ENCODE measurements at places on chromosomes 6 and 20.

GRCh38 chr6:72422171-72422570, 199.7 kb upstream of the KCNQ5 start:
- peaks cover 27% of the 10 kb centered on the region for H3K27me3 ChIP-seq
- DNase-seq, result no peak
- H3K36me3 ChIP-seq, result no peaks in the 10 kb centered on the region

DNA sequence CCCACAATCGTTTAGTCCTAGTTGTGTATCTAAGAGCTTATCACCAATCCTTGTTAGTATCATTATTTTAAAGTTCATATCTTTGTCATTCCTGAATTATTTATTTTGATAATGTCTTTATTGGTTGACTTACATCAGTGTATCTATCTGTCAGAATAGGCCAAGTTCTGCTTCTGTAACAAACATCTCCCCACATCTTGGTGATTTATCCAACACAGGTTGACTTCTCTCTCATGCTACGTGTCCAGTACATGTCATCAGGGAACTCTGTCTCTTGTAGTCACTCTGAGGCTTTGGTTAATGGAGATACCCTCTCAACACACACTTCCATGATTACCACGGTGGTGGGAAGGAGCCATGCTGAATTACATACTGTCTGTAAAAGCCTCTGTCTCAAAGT, 38.4 kb downstream of the BANF2 start:
- H3K4me1 ChIP-seq, result no peaks in the 10 kb centered on the region
- H3K36me3 ChIP-seq, result peaks cover 6% of the 10 kb centered on the region
- DNase-seq, result no peak
- no peak overlapping the region for H3K4me3 ChIP-seq
- peaks cover 8% of the 10 kb centered on the region for H3K27me3 ChIP-seq

DNA sequence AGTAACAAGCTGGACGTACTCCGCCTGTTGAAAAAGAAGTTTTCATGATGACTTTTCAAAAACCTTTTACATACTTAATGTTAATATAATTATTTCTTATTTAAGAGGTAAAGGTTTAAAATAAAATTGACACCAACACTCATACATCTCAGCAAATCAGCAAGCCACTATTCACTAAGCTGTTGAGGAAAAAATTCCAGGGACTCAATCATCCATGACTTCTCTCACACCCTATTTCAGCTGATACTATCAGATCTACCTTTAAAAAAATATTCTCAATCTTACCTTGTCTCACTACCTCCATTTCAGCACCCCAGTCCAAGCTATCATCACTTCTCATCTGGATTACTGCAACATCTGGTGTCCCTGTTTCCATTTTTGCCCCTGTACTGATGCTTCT, 109.3 kb downstream of the HACE1 start:
- H3K4me3 ChIP-seq, result no peak overlapping the region
- H3K27ac ChIP-seq, result no peak overlapping the region
- no peaks in the 10 kb centered on the region for H3K27me3 ChIP-seq
- peaks cover 34% of the 10 kb centered on the region for H3K36me3 ChIP-seq

GRCh38 chr6:150549674-150550101, 50.0 kb upstream of the PLEKHG1 start:
- H3K27ac ChIP-seq, result no peak overlapping the region
- peaks cover 17% of the 10 kb centered on the region for H3K27me3 ChIP-seq
- no peaks in the 10 kb centered on the region for H3K36me3 ChIP-seq
- no peak for DNase-seq
- H3K4me1 ChIP-seq, result no peaks in the 10 kb centered on the region

- no peaks in the 10 kb centered on the region for H3K36me3 ChIP-seq
- no peak overlapping the region for H3K27ac ChIP-seq
- H3K4me3 ChIP-seq, result no peak overlapping the region
Observed at GRCh38 chr20:53030061-53030460, 57.9 kb downstream of the TSHZ2 start.

DNA sequence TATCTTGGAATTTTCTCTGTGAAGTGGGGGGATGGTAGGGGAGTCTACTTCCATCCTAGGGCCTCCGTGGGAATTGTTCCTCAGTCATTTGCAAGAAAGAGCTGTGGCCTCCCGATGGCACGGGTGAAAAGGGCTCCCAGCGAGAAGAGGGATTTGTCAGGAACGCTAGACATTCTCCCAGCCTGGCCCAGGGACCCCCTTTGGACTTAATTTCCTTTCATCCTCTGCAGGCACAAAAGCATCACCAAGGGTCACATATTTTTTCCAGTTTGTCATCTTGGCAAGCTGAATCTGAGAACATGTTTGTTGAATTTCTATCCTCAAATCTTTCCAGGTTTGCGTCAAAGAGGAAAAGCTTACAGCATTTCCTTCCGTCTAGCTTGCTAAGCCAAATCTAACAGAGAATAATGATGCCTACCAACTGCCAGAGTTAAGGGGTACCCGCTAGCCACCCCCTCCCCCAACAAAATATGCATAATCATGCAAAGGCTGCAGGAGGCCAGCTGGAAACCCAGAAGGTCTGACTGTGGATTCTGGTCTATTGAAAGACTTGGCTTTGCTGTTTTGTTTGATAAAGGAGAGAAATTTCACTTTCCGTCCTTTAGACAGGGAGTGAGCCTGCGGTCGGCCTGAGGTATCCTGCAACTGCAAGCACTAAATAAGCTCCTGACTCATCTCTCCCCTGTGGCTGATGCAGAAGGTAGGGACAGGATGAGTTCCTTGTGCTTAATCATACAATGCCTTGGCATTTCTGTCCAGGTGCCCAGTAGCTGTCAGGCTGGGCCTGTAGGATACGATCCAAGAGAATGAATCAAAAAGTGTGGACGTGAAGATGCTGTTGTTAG, 23.1 kb downstream of the PSMG4 start:
- H3K4me1 ChIP-seq, result no peaks in the 10 kb centered on the region
- H3K27ac ChIP-seq, result peak overlapping the region; percentile 56
- no peaks in the 10 kb centered on the region for H3K27me3 ChIP-seq
- no peak overlapping the region for H3K4me3 ChIP-seq
- no peak for DNase-seq

GRCh38 chr6:795046-795685, 102.2 kb upstream of the EXOC2 start:
- H3K27ac ChIP-seq, result no peak overlapping the region
- peaks cover 4% of the 10 kb centered on the region for H3K4me1 ChIP-seq
- DNase-seq, result no peak
- no peaks in the 10 kb centered on the region for H3K36me3 ChIP-seq
- no peak overlapping the region for H3K4me3 ChIP-seq

GRCh38 chr20:20251836-20252235, 116.1 kb upstream of the INSM1 start:
- H3K27ac ChIP-seq, result no peak overlapping the region
- no peaks in the 10 kb centered on the region for H3K36me3 ChIP-seq
- no peaks in the 10 kb centered on the region for H3K4me1 ChIP-seq
- DNase-seq, result no peak

DNA sequence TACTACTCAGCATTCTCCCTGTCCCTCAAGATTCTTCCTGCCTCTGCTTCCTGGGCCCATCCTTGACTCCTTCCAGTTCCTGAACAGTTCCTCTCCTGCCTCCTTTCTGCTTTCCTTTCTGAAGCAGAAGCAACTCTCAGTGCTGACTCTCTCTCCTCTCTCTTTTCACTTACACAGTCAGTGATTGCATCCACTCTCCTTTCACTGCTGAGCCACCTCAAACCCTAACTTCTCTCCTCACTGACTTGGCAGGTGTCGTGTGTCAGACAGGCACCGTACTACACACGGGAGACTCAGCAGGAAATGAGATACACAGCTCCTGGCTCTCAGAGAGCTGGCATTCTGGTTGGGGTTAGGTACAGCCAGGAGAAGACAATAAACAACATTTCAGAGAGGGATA, 5.6 kb downstream of the ABHD16A start:
- H3K4me1 ChIP-seq, result peaks cover 19% of the 10 kb centered on the region
- H3K27me3 ChIP-seq, result no peaks in the 10 kb centered on the region
- H3K27ac ChIP-seq, result peak overlapping the region; percentile 21
- no peak overlapping the region for H3K4me3 ChIP-seq
- H3K36me3 ChIP-seq, result peaks cover 35% of the 10 kb centered on the region

- no peak for DNase-seq
- no peaks in the 10 kb centered on the region for H3K4me1 ChIP-seq
- no peaks in the 10 kb centered on the region for H3K36me3 ChIP-seq
- no peak overlapping the region for H3K4me3 ChIP-seq
Observed at GRCh38 chr6:143333749-143334520, 116.6 kb downstream of the ADAT2 start.

- DNase-seq, result no peak
- H3K4me1 ChIP-seq, result no peaks in the 10 kb centered on the region
- H3K27ac ChIP-seq, result no peak overlapping the region
- no peak overlapping the region for H3K4me3 ChIP-seq
Observed at GRCh38 chr6:55447891-55448290, 120.6 kb downstream of the GFRAL start.

- H3K27ac ChIP-seq, result peak overlapping the region; percentile 65
- peaks cover 1% of the 10 kb centered on the region for H3K36me3 ChIP-seq
- DNase-seq, result no peak
- no peak overlapping the region for H3K4me3 ChIP-seq
Observed at GRCh38 chr6:28807682-28808280, 116.0 kb downstream of the TRIM27 start.

GRCh38 chr20:40173872-40174271, 515.2 kb downstream of the MAFB start:
- no peaks in the 10 kb centered on the region for H3K4me1 ChIP-seq
- no peak for DNase-seq
- no peak overlapping the region for H3K4me3 ChIP-seq
- H3K27me3 ChIP-seq, result no peaks in the 10 kb centered on the region
- H3K27ac ChIP-seq, result no peak overlapping the region

DNA sequence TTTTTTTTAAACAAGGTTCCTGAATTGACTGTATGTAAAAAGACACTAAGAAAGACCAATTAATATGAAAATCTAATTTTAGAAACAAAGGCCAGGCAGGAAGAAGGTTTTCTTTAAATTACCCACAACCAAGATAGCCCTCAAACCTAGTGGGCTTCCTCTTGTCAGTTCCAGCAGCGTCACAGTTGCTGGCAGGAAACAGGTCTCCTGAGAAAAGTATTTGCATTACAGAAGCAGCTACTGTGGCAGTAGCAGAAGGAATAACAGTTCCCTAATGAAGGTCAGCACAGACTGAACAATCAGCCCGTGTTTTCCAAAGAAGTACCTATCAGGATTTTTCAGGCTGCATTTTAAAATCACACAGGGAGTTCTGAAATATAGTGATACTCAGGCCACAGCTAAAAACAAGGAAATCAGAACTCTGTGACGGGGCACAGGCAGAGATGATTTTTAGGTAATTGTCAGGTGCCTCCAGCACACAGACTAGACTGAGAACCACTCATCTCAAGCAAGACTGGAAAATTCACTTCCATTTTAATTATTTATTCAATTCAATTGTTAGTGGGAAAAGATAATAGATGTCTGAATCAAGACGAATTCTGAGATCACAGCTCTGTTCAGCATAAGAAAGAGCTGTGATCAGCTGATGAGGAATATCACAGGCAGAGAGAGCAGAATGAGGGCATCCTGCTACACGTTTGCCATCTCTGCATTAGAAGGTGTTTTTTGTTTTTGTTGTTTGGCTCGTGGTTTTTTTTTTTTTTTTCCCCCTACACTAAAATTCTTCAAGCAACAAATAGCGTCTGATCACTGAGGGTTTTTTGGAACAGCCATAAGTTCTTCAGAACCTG, 230.5 kb upstream of the KHDRBS2 start:
- no peak overlapping the region for H3K4me3 ChIP-seq
- H3K4me1 ChIP-seq, result peaks cover 16% of the 10 kb centered on the region
- no peaks in the 10 kb centered on the region for H3K36me3 ChIP-seq
- no peaks in the 10 kb centered on the region for H3K27me3 ChIP-seq
- no peak for DNase-seq

DNA sequence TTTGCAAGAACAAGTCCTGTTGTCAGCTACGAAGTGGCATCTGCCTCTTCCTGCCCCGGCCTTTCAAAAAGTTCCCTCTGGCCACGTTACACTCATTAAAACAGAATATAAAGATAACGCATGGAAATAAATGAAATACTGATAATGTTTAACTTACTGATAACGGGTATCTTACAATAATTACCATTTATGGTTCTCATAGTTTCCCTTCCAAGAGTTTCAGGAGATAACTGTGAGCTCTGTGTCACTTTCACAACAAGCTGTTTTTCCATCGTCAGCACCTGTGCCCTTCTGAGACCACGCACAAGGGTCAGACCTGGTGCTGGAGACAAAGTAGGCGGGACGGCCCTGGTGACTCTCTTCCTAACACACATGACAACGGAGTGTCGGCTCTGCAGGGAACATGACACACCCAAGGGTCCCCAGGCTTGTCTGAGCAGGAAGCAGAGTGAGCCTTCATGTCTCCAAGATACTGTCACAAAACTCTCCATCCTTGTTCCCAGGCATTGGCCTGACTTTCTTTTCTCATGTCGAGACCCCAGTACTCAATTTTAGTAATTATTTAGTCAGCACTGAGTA, 86.2 kb upstream of the THBS2 start:
- peaks cover 6% of the 10 kb centered on the region for H3K27me3 ChIP-seq
- H3K36me3 ChIP-seq, result no peaks in the 10 kb centered on the region
- H3K4me3 ChIP-seq, result no peak overlapping the region
- no peak overlapping the region for H3K27ac ChIP-seq
- H3K4me1 ChIP-seq, result no peaks in the 10 kb centered on the region
- no peak for DNase-seq

GRCh38 chr6:130293800-130294199, 71.0 kb upstream of the SAMD3 start:
- peaks cover 5% of the 10 kb centered on the region for H3K27me3 ChIP-seq
- H3K4me3 ChIP-seq, result no peak overlapping the region
- no peak overlapping the region for H3K27ac ChIP-seq
- no peaks in the 10 kb centered on the region for H3K36me3 ChIP-seq
- H3K4me1 ChIP-seq, result no peaks in the 10 kb centered on the region

DNA sequence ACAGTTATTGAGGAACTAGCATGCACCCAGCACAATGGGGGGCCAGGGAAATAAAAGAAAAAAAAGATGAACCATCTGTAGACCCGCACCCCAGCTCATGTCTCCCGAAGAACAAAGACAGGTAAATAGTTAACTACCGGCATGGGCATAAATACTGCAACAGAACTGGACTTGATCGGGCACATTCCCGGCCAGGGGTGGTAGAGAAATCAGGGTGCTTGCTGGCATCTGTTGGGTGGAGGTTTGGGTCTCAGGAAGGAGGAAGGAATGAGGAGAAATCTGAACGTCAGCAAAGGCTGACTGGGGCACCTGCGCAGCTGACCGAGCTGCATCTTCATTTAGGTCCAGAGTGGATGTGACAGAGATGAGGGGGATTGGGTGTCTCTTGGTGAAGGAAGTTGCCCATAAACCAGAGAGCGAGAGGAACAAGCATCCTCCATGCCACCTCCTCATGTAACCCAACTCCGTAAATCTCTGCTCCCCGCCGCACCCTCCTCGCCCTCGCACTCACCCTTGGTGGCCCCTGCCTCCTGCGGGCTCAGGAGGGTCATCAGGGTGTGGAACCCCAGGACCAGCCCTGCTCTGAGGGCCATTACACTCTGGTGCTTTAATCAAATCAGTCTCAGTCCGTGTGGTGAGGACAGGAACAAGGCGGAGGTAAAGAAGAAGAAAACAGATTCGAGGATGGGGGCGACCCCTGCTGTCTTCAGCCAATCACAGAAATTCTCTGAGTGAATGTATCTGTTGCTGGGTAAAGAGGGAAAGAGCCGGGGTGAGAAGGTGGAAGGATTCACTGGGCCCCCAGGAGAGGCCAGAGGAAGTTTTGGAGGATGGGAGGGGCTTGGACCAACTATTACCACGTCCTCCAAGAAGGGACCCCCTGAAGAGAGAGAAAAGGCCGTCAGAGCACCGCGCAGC, at the start of gene HLA-DOA:
Gene HLA-DOA (minus strand): TSS at position 648 of the 918 bp plus-strand sequence.
- H3K4me1 ChIP-seq, result peaks cover 46% of the 10 kb centered on the region
- H3K36me3 ChIP-seq, result peaks cover 32% of the 10 kb centered on the region
- H3K27ac ChIP-seq, result peak within 1 kb of the TSS; percentile 99

Data from stimulated activated naive B cell treated with anti-CD40 and anti-IgM and Interleukin-4, amounts not matched to agents 10 μg/mL and 1 μg/mL and 100 μg/mL, for 72 hours (primary cell).